ENCODE measurements at places on chromosomes 5 and 9.

DNA sequence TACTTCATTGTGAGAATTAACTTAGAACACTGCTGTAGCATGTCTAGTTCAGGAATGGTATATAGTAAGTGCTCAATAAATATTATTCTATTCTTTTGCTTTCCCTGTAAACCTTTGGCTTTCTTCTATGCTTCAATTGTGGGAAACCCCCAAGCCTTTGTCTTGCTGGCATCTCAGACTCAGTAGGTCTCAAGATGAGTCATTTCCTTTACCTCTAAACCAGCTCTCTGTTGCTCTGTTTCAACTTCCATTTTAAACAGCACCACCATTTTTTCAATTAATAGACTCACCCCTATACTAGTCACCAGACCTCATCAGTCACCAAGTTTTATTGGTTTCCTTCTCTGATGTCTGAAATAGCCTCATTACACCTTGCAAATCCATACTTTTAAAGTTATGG lies 43.5 kb downstream of the DMAC1 start:
- no peak for DNase-seq

GRCh38 chr9:30065888-30066287 lies 2318.6 kb upstream of the ACO1 start:
- no peak for DNase-seq

- DNase-seq = no peak
Observed at GRCh38 chr5:116738239-116738614, 163.6 kb upstream of the SEMA6A start.

- no peak for DNase-seq
Observed at GRCh38 chr5:142864290-142865260, 94.4 kb downstream of the ARHGAP26 start.
